Caki2 (cell line): ENCODE measurements at places on chromosomes 4 and X. TPM values are rescaled to one million over a fixed set of nuclear protein-coding genes. Genes with fewer than 3 reads are reported as not detected.
A peak's percentile ranks its signal among the peaks of the same experiment; 100 is the strongest.

- peak; percentile 87 for DNase-seq
Measured at GRCh38 chr4:122922877-122923511, 597 bp upstream of the NUDT6 start.

LIMCH1 gene
- total RNA-seq, result 204 and 241 TPM in 2 replicates

- DNase-seq, result no peak
Measured at GRCh38 chrX:5726224-5726623, 502.4 kb downstream of the NLGN4X start.

DNA sequence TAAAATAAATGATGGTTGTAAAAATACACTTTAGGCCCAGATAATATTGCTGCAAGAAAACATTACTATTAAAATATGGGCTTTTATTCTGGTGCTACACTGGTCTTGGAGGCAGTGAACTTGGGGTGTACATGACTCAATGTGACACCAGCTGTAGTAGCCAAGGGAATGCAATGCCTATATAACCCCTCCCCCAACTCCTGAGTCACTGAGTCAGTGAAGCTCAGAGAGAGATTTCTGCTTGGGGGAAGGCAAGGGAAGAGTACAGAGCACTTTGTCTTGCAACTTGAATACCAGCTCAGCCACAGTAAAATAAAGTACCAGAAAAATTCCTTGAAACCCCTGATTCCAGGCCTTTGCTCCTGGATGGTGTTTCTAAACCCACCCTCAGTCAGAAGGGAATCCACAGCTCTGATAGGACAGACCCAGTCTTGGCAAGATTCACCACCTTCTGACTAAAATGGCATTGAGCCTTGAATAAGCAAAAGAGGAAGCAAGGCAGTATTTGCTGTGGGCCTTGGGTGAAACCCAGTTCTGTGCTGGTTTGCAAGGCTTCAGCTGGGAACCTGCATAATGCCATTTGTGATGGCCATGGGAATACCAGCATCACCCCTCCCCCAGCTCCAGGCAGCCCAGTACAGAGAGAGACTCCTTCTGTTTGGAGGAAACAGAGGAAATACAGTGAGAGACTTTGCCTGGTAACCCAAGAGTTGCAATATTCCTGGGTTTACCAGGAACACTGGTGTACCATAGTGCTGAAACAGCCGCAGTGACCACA is 209.9 kb downstream of the IQCM start:
- no peak for DNase-seq

DNA sequence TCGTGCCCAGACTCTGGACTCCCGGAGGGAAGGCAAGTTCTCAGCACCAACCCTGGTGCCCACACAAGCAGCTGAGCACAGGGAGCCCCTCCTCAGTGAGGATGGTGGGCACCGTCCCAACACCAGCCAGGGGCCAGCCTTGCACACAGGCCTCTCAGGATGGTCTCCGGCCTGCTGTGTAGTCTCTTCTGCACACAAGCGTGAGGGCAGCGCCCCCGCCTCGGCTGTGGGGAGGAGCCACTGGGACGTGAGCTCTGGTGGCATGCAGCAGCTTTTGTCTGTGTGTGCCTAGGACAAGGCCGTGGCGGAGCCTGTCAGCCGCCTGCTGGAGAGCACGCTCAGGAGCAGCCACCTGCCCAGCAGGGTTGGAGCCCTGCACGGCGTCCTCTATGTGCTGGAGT is 16.1 kb upstream of the MSANTD1 start:
- DNase-seq, result no peak

GRCh38 chrX:109281483-109282275 is 200.2 kb downstream of the GUCY2F start:
- no peak for DNase-seq

SPP1 gene
- 7,203 and 7,403 TPM in 2 replicates for total RNA-seq

CXCL5 gene
- 0.67 and 2.7 TPM in 2 replicates for total RNA-seq

IQSEC2 gene
- total RNA-seq, result 7.1 and 9.9 TPM in 2 replicates

APOOL gene
- total RNA-seq, result 3.4 and 16.1 TPM in 2 replicates

DNA sequence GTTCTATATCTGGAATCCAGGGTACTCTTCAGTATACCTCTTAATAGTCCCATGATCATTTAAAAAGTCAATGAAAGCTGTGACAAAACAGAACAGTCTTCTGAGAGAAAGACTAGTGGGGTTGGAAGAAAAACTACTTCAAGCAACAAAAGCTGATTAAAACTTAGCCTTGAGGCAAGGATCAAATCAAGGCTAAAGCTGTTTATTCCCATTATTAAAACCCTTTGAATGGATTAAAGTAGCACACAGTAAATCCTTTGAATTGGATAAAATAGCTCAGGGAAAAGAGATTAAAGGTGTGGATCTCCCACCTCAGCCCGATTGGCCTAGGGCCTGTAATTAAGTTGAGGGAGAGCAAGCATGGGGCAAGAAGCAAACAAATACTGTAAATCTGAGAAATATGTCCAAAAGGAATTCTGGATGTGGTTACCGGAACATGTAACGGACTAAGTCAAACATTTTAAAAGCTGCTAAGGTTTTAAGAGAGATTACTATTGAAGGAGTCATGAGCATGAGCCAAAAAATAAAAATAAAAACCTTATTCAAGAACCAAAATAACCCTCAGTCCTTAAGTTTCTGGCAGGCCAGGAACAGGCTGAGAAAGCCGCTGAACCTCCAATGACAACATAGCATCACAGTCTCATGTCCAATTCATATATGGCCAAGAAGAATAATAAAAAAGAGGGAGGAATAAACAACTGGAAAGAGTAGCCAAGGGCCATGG is 257.3 kb upstream of the NEIL3 start:
- no peak for DNase-seq

DNA sequence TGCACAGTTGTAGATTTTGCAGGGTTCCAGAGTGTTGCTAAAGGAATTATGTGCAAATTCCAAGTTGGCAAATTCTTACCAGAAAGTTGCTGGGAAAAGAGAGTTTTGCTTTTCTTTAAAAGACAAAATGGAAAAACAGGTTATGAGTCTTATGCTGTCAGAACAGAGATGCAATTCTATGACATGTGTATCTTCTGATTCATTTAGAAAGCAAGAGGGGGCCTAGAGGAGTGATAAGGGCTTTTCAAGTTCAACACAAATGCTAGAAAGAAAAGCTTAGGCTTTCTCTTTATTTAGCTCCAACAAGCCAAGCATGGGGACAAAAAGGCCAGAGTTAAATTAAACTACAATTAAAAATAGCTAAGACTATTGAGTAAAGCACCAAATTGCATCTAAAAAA is 72.4 kb upstream of the GATB start:
- DNase-seq, result no peak

DNA sequence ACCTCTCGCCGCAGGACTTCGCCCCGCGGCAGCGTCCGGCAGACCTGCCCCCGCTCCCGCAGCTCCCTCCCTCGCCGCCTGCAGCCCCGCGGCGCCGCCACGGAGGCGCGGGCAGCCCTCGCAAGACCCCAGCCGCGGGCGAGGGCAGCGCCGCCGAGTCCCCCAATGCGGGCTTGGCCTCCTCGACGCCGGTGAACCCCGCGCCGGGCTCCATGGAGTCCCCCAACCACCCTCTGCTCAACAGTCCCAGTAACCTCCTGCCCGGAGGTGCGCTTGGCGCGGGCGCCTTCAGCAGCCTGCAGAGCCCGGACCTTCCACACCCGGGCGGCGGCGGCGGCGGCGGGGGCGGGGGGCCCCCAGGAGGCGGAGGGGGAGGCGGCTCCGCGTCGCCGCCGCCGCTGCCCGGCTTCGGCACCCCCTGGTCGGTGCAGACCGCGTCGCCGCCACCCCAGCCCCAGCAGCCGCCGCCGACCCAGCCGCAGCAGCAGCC is 1.2 kb downstream of the CPEB2 start:
- DNase-seq, result no peak

RS1 gene
- total RNA-seq, result not detected in 2 replicates

IL2RG gene
- total RNA-seq, result not detected in 2 replicates

DNA sequence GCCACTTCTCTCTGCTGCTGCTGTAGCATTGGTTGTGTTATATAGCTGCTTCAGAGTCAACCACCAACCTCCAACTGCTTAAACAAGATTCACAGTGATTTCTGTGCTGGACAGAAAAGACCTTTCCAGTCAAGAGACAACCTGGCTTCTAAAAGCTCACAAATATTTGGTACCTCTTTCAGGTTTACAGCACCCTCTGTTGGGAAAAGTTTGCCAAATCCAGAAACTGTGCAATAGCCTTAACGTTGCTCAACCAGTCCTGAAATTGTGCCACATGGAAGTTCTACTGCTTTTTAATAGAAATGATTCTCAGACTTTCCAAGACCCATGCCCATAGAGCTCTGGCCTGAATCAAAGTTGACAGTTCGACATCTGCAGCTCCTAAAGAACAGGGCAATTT is 842.1 kb upstream of the HTR2C start:
- peak; percentile 4 for DNase-seq

SH2D1A gene
- not detected in 2 replicates for total RNA-seq

EDA gene
- total RNA-seq, result 0.07 and 1.2 TPM in 2 replicates

DNA sequence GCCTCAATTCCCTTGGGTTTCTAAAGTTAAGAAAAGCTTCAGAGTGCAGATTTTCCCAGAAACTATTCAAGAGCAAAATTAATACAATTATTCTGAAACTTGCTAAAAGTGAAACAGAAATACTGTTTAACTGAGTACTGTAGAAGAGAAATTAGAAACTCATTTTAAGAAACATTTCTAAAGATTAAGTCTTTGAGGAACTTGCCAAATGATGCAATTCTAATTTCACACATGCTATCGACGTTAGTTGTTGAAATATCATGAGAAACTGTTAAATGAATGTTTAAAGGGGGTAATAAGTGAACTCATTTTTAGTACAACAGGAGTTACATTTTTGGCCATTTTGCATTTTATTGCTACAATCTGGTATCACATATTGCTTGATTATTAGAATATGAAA is 125.3 kb upstream of the MAOA start:
- DNase-seq, result no peak

GRPR gene
- 0.81 TPM in 1 of 2 replicates, not detected in the other for total RNA-seq

- no peak for DNase-seq
Measured at GRCh38 chr4:6727081-6727942, 11.3 kb downstream of the BLOC1S4 start.

DNA sequence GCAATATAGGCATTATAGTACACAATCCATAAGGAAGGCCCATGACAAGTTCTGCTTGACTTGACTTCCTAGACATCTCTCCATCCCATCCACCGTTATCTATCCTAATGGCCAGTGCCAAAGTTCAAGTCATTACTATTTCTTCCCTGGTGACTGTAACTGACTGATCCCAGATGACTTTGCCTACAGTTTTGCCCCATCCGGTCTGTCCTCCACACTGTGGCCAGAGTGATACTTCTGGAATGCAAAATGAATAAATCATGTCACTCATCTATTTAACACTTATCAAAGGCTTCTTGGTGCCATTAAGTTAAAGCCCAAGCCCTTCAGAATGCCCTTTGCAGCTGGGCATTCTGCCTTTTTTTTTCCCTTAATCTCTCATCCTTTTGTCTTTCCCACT is 130.8 kb downstream of the PPARGC1A start:
- DNase-seq, result no peak

DNA sequence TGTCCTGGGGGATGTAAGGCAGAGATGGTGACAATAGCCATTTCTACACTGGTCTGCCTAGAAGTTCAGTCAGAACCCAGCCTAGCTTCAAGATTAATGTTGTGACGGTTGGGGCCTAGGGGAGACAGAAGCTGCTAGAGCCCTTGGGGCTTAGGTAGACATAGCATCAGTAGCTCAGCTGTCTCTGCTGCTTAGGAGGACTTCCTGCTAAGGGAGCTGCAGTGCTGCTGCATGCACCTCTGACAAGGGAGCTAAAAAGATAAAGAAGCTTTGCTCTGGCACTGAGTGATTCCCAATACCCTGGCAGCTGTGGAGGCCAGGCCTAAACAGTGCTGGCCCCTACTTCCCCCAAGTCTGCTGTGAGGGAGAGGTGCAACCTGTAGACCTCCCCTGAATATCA is 116.0 kb downstream of the CT47B1 start:
- no peak for DNase-seq

DNA sequence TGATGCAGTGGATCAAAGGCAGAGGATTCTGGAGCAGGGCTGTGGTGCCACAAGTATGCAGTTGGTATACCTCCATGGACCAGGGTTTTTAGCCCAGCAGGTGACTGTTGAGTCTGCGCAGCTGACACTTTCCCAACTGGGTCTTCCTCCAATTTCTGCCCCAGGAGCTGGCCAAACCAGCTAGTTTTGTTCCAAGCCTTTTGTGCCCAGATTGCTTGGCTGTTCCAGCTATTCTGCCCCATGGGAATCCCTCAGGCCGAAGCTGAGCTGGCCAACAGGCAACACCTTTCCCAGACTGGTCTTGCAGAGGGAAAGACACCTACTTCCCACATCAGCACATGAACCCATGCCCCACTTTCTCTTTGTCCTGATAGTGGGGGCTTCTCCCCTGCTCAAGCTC is 22.8 kb upstream of the ANKRD17 start:
- no peak for DNase-seq

DNA sequence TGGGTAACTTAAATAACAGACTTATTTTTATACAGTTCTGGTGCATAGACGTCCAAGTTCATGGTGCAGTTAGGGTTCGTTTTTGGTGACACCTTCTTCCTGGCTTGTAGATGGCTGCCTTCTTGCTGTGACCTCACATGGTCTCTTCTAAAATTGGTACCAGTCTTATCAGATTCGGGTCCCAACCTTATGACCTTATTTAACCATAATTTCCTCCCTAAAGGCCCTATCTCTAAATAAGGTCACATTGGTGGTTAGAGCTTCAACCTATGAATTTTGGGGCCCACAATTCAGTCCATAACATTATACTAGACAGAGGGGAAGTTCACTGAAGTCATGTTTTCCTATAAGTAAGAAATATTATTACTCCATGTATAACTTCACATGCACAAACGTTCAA is 128.0 kb downstream of the CFAP299 start:
- no peak for DNase-seq

GRCh38 chr4:184259866-184260265 is 42.2 kb upstream of the ENPP6 start:
- no peak for DNase-seq

ADAMTS3 gene
- 2.2 and 2.7 TPM in 2 replicates for total RNA-seq

DNA sequence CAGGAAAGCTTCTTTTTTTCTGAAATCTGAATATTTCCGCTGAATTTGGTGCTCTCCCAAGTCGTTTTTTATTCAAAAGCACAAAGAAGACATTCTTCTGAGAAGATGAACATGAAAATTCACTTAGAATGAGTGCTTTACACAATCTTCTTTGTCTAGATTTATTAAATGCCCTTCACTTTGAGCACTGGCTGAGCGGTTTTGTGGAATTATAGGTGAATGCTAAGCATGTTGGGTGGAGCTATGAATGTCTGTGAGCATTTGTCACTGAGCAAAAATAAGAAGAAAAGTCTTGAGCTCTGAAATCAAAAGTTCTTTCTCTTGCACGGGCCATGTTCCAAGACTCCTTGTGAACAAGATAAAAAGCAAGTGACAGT is 13.1 kb downstream of the GASK1B start:
- no peak for DNase-seq

DNA sequence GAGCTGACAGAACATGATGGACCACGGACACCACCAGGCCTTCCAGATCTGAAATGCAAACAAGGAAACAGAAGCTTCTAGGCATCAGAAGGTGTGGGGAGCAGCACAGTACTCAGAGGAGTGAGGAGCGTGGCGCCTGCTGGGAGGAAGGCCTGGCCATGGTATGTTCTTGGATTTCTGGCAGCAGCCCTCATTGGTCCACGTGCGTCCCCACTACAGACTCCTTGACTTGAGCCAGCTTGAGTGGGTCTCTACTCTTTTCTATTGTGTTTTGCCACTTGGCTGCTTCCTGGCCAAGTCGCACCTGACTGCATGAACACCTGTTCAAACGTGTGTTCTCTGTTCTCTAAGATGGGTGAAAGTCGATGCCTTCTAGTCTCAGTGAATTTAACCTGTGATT is 18.0 kb downstream of the ZNF275 start:
- DNase-seq, result no peak
